Activated CD8-positive, alpha-beta memory T cell treated with anti-CD3 and anti-CD28 coated beads for 48 hours (primary cell): ENCODE measurements at places on chromosomes 2 and 18.

- no peak for DNase-seq
Measured at GRCh38 chr2:23545811-23546210, 160.8 kb downstream of the KLHL29 start.

- no peak for DNase-seq
Measured at GRCh38 chr18:41992066-41992465, 37.0 kb downstream of the PIK3C3 start.

DNA sequence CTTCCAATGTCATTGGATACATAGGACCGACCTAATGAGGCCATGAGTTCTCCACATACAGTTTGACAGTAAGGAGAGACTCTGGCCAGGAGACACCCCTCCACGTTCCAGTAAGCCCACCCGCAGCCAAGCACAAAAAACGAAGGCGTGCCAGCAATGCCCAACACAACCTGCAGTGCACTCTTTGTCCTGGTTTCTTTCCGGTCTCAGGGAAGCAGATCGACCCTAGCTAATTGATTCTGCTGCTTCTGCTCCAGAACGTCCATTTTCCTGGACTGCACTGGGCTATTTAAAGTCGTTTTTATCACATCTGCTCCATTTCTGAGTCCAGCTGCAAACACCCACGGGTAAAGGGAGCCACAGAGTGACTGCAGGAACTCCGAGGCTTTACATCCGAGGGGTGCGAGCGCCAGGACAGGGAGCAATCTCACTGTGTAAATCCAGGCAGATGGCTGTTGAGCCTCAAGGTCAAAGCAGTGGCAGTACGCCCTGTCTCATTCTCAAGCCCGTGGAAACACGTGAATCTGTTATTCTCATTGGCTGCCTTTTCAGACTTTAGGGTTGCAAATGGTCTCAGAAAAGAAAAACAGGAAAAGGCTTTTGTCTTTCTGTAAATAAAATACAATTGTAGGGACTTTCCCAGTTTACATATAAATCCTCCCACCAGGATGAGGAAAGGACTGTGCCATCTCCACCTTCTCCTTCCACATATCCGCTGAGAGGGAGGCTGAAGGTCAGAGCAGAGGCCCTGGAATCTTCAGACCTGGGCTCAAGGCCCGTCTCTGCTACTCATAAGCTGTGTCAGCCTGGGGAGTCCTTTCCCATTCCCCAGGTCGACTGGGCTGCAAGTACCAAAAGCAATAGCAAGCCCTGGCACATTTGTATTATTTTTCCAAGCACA, 40.7 kb downstream of the TMEM163 start:
- DNase-seq, result no peak

DNA sequence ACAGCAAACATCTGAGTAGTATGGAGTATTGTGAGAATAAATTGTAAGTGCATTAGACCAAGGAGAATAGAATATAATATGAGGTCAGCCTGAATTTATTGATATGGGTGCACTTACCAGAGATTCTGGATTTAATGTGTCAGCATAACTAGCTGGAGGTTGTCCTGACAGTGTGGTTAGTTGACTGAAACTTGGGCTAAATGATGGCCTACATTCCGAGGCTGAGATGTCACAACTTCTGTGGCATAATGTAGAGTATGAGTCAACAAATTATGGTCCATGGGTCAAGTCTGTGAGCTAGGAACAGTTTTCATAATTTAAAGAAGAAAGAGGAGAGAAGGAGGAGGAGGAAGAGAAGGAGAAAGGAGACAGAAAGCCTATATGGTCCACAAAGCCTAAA, 127.6 kb downstream of the QPCT start:
- no peak for DNase-seq

DNA sequence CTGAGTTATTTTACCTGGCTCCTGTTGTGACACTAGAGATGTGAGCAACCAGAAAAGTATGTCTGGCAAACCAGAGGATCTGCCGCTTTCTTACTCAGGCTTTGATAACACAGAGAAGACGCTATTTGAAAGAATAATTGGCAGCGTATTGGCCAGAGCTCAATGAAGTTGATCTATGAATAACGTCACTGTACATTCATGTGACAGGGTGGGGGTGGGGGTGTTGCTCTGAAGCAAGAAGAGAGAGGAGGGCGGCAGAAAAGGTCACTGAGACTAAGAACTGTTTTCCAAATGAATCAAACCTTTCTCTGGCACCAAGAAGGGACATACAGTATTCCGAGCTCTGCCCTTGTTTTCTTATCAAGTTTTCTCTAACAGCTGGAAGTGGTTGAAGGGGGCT, 1.7 kb upstream of the ONECUT2 start:
- DNase-seq, result no peak

GRCh38 chr2:189982780-189983394, 79.6 kb downstream of the MSTN start:
- DNase-seq, result no peak
